Fibroblast of the conjunctiva (primary cell): ENCODE measurements at places on chromosomes 7 and 10.
A peak's percentile ranks its signal among the peaks of the same experiment; 100 is the strongest.

DNA sequence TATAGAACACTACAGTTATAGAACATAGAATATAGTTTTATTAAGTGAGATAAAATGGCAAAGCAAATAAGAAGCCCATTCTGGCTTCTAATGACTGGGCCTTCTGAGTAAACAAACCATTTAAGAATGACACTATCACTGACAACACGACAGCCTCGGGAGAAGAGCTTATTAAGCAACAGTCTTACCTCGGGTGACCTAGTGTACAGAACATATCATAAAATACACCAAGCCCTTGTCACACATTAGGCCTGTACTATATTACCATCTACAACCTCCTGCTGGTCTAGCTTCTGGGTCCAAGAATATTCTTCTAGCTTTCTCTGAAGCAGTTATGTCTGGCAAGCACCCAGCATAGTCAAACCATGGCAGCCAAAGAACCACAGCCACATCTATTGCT lies 32.0 kb downstream of the CCDC186 start:
- DNase-seq = no peak

DNA sequence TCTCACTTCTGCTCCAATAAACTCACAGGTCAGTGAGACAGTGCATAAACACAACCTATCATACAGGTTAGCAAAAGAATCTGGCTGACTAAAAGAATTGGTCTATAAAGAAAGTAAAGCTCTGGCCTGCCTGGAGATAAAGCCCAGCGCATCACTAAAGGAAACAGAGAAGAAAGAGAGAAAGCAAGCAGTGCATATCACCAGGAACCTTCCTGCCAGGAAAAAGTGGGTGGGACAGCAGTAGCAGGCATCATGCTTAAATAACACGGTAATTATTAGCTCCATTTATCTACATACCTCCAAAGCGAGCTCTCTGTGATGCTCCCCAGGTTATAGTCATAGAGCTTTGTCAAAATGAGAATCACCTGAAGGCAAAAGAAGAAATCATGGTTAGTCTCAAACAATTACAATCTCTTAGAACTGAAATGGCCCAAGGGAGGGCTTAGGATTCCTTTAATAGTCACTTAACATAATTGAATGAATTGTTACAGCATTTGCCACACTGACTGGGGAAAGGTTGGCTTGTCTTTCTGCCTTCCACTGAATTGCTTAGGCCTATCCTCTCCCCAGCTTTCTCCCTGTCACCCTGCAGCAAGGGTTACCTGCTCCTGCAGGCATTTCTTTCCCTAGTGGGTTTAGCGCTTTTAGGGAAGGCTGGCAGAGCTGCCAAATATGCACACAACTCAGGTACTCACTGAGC lies 208.1 kb downstream of the SORCS1 start:
- no peak for DNase-seq

- no peak for DNase-seq
Measured at GRCh38 chr10:93799155-93799708, 41.5 kb downstream of the LGI1 start.

DNA sequence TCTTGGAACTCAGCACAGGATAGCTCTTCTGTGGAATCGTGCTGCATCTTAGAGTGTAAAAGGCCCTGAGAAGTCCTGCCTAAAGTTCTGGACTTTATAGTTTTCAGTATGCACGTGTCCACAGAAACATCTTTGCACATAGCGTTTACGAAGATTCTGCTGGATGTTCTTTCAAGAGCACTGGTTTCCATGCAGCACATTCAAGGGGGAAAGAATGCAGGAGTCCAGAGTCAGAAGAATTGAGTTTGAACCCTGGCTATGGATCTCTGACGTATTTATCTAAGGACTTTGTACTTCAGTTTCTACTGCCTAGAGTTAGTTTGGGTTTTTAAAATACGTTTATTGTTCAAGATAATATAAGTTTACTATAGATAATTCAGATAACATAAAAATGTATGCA lies 282.8 kb upstream of the ZMIZ1 start:
- no peak for DNase-seq

DNA sequence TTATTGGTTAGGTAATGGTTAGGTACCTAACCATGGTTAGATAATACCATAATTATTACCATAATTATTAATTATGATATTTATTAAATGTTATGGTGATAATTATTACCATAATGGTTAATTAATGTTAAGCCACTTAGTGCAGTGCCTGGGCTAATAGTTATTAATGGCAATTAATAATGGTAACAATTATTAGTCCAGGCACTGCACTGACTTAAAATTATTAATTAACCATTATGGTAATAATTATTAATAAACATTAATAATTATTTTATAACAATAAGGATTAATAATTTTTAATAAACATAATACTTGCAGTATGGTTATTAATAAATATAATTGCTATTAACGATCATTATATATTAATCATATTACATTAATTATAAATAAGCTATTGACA lies 604.0 kb downstream of the CALN1 start:
- DNase-seq = no peak

DNA sequence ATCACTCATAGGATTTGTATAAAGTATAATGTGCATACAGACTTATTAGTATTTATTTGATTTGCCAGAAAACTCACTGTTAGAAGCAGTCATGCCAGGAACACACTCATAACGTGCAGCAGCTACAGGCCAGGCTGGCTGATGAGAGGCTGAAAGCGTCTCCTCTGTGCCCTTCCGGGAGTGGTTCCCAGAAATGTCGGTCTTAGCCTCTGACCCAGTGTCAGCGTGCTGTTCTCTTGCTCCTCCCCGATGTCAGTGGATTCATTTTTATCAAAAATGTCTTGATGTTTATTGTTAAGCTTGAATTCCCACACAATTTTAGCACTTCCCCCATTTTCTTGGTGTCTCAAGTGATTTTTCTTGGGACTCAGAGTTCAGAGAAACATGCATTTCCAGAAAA lies 33.3 kb upstream of the GARS1 start:
- no peak for DNase-seq

DNA sequence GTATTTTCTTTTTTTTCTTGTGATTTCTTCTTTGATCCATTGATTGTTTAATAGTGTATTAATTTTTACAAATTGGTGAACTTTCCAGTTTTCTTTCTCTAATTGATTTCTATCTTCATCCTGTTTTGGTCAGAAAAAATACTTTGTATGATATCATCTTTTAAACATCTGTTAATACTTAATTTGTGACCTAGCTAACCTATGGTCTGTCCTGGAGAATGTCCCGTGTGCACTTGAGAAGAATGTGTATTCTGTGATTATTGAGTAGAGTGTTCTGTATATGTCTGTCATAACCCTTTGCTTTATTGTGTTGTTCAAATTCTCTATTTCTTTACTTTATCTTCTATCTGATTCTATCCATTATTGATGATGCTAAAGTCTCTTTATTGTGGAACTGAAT lies 65.8 kb upstream of the ZEB1 start:
- DNase-seq = no peak

DNA sequence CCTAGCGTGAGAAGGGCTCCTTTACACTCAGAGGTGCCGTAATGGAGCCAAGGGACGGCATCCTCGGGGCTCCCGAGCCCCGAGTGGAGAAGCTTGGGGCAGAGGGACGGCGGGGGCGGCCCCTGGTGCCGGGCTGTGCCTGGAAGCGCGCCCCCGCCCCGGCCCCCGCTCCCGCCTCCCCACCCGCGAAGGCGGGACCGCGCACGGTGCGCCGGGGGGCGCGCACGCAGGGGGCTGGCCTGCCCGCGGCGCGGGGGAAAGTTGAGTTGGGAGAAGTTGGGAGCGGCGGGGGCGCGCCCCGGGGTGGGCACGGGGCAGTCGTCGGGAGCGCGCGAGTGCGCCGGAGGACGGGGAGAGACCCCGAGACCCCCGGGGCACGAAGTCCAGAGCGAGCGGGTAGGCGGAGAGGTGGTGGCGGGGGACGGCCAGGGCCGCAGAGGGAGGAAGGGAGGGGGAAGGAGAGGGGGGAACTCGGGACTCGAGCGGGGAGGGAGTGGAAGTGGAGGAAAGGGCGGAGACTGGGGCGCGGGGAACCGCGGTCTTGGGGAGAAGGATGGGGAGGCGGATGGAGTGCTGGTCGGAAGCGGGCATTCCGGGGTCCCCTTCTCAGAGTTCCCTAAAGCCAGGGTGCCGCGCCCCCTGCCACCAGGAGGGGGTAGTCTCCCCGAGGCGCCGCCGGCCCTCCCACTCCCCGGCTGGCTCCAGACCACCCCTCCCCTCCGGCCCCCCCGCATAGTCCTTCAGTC lies at the start of gene SLC4A2:
TSS of gene SLC4A2 (plus strand) at position 223 of the 746 bp plus-strand sequence. CDS start 2,399 bp downstream, outside the sequence.
- DNase-seq = no peak

DNA sequence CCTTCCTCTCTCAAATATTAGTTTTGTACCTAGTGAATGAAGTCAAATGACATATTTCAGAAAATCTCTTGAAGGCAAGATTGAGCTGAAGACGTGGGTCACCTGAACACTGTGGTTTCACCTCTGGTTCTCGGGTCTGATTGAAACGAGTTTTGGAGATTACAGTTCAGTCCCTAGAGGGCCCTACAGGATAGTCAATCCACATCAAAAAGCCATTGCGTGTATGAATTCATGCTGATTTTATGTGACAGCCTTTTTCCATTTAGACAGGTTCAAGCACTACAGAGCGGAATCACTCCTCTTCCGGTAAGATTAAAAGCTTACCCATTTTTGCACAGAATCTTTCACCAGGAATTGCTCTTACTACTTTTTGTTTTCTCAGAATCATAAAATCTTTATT lies 62.2 kb downstream of the VIM start:
- no peak for DNase-seq

DNA sequence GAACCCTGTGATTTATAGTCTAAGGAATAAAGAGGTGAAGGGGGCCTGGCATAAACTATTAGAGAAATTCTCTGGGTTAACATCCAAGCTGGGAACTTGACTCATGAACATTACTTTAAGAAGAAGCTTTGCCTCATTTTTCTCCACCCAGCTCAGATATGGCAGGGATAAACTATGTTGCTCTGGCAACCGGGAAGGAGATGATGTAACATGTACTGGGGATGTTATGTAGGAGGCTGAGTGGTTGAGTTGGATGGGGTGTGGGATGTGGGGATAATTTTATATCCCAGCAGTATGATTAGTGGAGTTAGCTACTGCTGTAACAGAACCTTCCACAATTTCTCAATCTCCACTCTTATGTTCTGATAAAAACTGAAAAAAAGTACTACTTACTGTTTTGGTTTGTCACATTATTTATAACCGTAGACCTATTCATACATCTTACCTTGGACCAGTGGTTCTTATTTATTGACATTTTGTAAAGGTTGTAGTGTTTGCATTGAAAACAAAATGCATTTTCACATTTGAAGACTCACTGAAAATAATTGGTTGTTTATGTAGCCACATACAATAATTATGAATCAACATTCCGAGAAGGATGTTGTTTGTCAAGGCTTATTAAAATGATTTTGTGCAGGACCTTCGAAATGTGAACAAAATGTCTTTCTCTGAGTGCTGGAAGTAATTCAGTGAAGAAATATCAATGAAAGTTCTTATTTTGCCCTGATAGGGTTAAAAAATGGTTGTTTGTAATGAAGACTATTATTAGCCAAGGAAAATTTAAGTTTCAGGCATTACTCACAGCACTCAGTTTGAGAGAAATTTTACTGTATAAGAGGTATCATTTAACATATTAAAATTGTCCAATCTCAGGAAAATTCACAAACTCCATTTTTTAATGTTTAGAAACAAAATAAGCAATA lies 1.3 kb downstream of the OR2F2 start:
- DNase-seq = peak; percentile 5

- DNase-seq = no peak
Measured at GRCh38 chr10:12181065-12181775, 14.5 kb downstream of the NUDT5 start.

DNA sequence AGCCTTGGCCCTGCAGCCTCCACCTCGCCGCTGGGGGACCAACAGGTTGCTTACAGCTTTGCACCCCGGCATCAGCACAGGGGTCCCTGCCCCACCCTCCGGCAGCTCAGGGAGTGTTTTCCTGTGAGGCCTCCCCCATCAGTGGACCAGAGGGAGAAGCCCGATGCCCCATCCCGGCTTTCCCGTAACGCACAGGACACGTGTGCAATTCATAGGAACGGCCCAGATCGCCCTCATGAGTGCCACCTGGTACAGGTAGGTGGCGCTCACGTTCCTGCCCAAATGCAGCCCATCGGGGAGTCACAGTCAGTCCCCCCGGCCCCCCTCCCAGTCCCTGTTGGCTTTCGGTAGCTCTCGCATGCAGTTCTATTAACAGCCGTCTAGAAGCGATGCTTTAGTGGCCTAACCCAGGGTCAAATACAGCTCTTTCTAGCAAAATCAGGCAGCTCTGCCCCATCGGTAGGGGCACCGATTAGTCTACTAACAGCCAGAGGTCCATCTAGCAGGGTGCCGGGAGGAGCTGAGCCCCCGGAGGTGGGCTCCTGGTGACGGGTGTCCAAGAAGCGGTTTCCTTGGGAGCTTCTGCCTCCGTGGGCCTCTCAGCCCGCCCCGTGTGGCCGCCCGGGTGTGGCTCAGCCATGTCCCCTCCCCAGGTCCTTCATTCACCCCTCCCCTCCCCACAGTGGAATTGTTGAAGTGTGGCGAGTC lies 48.4 kb upstream of the GTF2IRD1 start:
- no peak for DNase-seq

- DNase-seq = no peak
Measured at GRCh38 chr10:79409726-79410085, 35.7 kb downstream of the ZCCHC24 start.

- no peak for DNase-seq
Measured at GRCh38 chr7:21548491-21548890, 5.7 kb downstream of the DNAH11 start.

GRCh38 chr7:151448261-151449252 lies 8.6 kb upstream of the CRYGN start:
- no peak for DNase-seq

GRCh38 chr10:35690534-35690933 lies 48.4 kb upstream of the FZD8 start:
- DNase-seq = no peak

DNA sequence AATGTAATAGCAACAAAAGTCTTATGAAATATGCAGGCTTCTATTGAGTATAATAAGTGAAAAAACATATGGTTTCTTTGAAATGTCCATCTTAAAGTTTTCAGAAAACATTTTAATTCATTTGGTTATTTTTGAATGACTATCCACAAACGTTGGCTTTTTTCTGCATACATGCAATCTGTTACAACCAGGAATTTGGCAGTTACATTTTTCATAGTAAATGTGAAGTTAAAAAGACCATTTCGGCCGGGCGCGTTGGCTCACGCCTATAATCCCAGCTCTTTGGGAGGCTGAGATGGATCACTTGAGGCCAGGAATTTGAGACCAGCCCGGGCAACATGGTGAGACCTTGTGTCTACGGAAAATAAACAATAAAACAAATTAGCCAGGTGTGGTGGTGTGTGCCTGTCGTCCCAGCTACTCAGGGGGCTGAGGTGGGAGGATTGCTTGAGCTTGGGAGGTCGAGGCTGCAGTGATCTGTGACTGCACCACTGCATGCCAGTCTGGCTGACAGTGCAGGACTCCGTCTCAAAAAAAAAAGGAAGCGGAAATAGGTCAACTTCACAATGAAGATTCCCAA lies 73.9 kb upstream of the NMT2 start:
- DNase-seq = no peak

DNA sequence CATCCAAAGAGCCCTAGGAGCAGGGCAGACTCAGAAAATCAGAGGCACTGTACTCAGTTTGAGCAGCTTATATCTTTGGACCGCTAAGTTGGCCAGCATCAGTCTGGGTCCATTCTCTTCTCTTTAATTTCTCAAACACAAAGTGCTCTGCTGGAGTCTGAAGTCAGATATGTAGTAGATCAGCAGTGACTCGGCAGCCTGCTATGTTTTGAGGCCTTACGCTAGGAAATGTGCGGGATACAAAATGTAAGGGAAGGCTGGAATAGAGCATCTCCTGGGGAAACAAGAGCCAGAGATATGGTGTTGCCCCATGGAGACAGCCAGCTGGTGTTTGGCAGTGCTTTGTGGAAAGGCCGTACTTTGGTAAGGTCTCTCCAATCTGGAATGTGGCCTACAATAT lies 60.6 kb upstream of the VKORC1L1 start:
- no peak for DNase-seq
